ENCODE measurements at places on chromosomes 2 and 18.

GRCh38 chr2:223618172-223619035, 16.2 kb upstream of the SCG2 start:
- no peak for DNase-seq

- DNase-seq = no peak
These were observed at the start of gene ST3GAL5 for GRCh38 chr2:85888684-85889626. ST3GAL5 (minus strand) TSS chr2:85888990; CDS start chr2:85888905, 85 bp downstream.

GRCh38 chr2:232578626-232579025, 28.1 kb downstream of the EIF4E2 start:
- DNase-seq = no peak

DNA sequence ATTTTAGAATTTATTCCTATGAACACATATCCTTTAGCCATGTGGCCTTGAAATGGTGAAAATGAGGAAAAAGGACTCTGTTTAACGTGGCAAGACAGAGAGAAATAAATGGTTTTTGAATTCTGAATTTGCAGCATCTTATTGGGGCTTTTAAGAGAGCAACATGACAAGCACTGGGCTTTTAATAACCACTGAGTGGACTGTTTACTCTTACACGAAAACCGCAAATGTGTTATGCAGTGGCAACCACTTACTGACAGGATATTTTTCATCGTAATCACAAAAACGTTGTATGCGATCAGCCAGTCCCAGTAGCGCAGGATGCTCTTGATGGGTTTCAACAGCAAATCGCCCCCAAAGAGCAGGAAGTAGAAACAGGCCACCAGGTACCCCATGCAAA, 226.6 kb downstream of the NAPG start:
- DNase-seq = no peak

GRCh38 chr2:138713504-138713903, 66.7 kb downstream of the NXPH2 start:
- DNase-seq = no peak

GRCh38 chr18:23131693-23132319, 3.5 kb upstream of the CABLES1 start:
- peak; percentile 49 for DNase-seq

- no peak for DNase-seq
These were observed 197.5 kb downstream of the FAM210A start for GRCh38 chr18:13528739-13529392.

DNA sequence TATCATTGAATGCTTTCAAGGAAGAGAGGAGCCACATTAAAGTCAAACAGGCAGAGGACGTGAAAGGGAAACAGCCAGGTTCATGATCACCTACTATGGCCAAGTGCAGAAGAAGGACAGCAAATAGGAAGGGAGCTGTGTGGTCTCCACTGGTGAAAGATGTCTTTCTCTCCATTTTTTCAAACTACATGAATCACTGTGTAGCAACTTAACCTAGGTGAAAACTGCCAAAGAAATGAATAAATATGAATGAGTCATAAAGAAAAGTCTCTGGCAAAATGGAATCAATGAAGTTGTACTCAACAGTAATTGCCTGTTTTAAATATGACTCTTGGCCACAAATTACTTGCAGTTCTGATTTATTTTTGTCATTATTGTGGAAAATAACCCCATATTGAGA, 452.6 kb upstream of the PKDCC start:
- no peak for DNase-seq

GRCh38 chr2:169819106-169819505, 5.6 kb downstream of the METTL5 start:
- no peak for DNase-seq

- no peak for DNase-seq
These were observed 28.4 kb downstream of the TMEM17 start for GRCh38 chr2:62477573-62477972.

DNA sequence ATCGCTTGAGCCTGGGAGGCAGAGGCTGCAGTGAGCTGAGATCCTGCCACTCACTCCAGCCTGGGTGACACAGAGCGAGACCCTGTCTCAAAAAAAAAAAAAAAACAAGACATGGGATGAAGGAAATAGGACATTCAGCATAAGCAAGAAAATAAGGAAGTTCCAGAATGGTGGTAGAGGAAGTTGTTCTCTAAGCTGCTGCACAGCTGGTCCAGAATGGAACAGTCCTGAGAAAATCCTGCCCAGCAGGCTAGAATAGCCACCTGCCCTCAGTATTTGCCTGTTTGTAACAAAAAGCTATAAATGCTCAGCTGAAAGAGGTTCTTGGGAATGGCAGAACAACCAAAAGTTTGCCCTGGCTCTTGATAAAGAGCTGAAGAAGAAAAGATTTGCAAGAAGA, 11.1 kb upstream of the MAPRE3 start:
- DNase-seq = no peak

DNA sequence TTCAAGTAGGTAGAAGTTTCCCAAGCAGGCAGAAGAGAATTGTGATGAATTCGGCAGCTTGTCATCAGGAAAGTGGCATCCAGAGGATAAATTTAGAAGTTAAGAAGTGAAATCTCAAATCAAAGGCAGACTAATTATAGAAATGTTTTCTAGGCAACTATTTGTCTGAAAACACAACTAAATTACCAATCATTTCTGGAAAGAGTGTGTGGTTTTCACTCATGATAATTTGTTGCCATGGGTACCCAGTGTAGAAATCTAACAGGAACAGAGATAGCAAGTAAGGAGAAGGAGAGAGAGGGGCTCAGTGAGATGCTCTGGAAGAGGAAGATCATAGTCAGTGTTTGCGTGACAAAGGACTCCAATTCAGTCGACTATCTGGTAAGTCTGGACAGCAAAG, 208.1 kb downstream of the NCKAP5 start:
- DNase-seq = no peak

GRCh38 chr18:400456-400855, 100.0 kb downstream of the COLEC12 start:
- DNase-seq = no peak
